Activated T-helper 2 cell treated with anti-CD3 and anti-CD28 coated beads, Interferon-gamma antibody, Interleukin-2, Interleukin-4, amounts not matched to agents 10 μg/mL and 5 μg/mL and 100 μg/mL, durations not matched to agents 14 hours and 24 hours and 36 hours (primary cell): ENCODE measurements at places on chromosomes 5 and 9. TPM values are rescaled to one million over a fixed set of nuclear protein-coding genes. Genes with fewer than 3 reads are reported as not detected.

GRCh38 chr5:109692852-109693251 is 3.1 kb downstream of the MAN2A1 start:
- peaks cover 61% of the 10 kb centered on the region for H3K4me1 ChIP-seq
- no peaks in the 10 kb centered on the region for H3K27me3 ChIP-seq
- H3K36me3 ChIP-seq: peaks cover 17% of the 10 kb centered on the region

- no peaks in the 10 kb centered on the region for H3K36me3 ChIP-seq
- DNase-seq: no peak
- no peak overlapping the region for H3K4me3 ChIP-seq
- no peaks in the 10 kb centered on the region for H3K4me1 ChIP-seq
- no peak overlapping the region for H3K27ac ChIP-seq
Observed at GRCh38 chr5:178433273-178433775, 156.9 kb downstream of the COL23A1 start.

- H3K27me3 ChIP-seq: no peaks in the 10 kb centered on the region
- DNase-seq: no peak
- H3K4me1 ChIP-seq: no peaks in the 10 kb centered on the region
Observed at GRCh38 chr5:31366941-31367340, 165.0 kb downstream of the DROSHA start.

DNA sequence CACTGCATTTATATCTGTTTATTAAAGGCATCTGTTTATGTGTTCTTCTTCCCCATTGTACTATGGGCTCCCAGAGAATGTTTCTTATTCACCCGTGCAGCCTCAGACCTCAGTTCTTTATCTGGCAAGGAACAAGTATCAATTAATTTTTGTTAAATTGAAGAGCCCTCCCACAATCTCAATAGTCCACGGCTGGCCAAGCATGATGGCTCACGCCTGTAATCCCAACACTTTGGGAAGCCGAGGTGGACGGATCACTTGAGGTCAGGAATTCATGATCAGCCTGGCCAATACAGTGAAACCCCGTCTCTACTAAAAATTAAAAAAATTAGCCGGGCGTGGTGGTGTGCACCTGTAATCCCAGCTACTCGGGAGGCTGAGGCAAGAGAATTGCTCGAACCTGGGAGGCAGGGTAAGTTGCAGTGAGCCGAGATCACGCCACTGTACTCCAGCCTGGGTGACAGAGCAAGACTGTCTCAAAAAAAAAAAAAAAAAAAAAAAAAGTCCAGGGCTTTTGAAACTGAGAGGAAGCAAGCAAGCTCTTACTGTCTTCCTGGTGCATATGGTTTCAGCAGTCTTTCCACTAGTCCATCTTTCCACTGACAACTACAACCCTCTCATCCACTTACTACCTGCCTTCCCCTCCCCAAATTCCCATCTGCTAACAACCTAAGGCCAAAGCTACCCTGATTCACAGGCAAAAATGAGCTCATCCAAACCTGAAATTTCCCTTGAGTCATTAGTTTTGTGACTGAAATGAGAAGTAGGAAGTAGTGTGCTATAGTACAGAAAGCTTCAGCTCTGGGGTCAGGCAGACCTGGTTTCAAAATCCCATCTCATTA is 2.3 kb upstream of the HK3 start:
- H3K36me3 ChIP-seq: peaks cover 45% of the 10 kb centered on the region
- no peak overlapping the region for H3K4me3 ChIP-seq
- no peak for DNase-seq
- no peaks in the 10 kb centered on the region for H3K27me3 ChIP-seq

- no peaks in the 10 kb centered on the region for H3K27me3 ChIP-seq
- H3K4me3 ChIP-seq: no peak overlapping the region
Observed at GRCh38 chr5:452978-453710, 10.2 kb downstream of the EXOC3 start.

DNA sequence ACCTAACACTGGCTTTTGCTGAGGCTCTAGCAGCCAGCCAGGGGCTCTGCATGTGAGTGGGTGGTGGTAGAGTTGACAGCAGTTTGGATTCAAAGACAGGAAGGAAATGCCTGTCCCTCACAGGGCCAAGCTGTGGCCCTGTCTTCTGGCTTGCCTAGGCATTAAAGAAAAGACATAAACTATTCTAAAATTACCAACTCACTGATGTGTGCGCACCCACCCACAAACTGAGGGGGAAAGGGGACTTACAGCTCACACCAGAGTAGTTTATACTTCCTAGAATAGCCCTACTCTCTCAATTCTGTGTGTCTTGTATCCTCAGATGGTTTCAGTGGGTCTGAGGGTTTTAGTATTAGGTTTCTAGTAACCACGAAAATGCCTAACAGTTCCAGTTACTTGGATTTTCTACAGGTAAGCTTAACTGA is 18.3 kb upstream of the IL13 start:
- H3K4me1 ChIP-seq: peaks cover 83% of the 10 kb centered on the region
- H3K27ac ChIP-seq: peak overlapping the region; percentile 82
- H3K27me3 ChIP-seq: no peaks in the 10 kb centered on the region
- no peak for DNase-seq
- peaks cover 88% of the 10 kb centered on the region for H3K36me3 ChIP-seq
- peak overlapping the region; percentile 39 for H3K4me3 ChIP-seq

DNA sequence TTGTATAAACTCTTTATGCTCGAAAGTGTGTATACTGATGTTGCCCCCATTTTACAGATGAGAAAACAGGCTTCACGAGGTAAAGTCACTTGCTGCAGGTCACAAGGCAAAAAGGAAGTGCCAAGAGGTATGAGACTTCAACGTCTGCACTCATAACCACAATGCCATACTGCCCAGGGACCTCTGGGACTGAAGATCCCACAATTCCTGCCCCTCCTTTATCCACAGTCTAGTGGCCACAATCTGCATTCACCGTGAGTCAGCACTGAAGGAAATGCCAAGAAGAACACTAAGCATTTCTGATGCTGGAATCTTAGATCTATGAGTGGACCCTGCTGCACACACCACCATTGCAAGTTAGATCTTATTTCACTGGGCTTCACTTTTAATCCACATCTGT is 37.3 kb downstream of the MED27 start:
- H3K4me1 ChIP-seq: no peaks in the 10 kb centered on the region
- H3K27ac ChIP-seq: no peak overlapping the region
- no peak for DNase-seq
- H3K4me3 ChIP-seq: no peak overlapping the region
- no peaks in the 10 kb centered on the region for H3K36me3 ChIP-seq

GRCh38 chr9:128635266-128636023 is 21.2 kb downstream of the DYNC2I2 start:
- H3K36me3 ChIP-seq: peaks cover 33% of the 10 kb centered on the region
- no peak overlapping the region for H3K4me3 ChIP-seq
- no peak overlapping the region for H3K27ac ChIP-seq

GRCh38 chr5:32326216-32326772 is 13.6 kb upstream of the MTMR12 start:
- peaks cover 3% of the 10 kb centered on the region for H3K36me3 ChIP-seq
- DNase-seq: no peak
- no peaks in the 10 kb centered on the region for H3K27me3 ChIP-seq
- H3K27ac ChIP-seq: no peak overlapping the region

DNA sequence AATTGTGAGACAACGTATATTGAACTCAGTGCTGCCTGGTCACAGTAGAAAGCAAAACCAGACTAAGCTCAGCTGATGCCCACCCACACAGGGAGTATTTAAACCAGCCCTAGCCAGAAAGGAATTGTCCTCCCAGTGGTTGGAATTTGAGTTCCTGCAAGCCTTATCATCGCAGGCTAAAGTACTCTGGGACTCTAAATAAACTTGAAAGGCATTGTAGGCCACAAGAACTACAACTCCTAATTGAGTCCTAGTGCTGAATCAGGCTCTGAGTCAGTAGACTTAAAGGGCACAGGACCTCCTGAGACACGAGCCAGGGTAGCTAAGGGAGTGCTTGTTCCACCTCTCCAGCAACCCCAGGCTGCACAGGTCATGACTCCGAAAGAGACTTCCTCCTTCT is 171.4 kb downstream of the MCTP1 start:
- no peaks in the 10 kb centered on the region for H3K4me1 ChIP-seq
- no peak overlapping the region for H3K27ac ChIP-seq
- H3K27me3 ChIP-seq: no peaks in the 10 kb centered on the region
- no peak overlapping the region for H3K4me3 ChIP-seq
- DNase-seq: no peak

- no peak for DNase-seq
- H3K27ac ChIP-seq: no peak overlapping the region
- no peaks in the 10 kb centered on the region for H3K4me1 ChIP-seq
- no peak overlapping the region for H3K4me3 ChIP-seq
Observed at GRCh38 chr9:114112325-114112724, 13.2 kb upstream of the KIF12 start.

- peak overlapping the region; percentile 25 for H3K27ac ChIP-seq
- peaks cover 82% of the 10 kb centered on the region for H3K4me1 ChIP-seq
- DNase-seq: no peak
- peaks cover 13% of the 10 kb centered on the region for H3K36me3 ChIP-seq
- H3K27me3 ChIP-seq: no peaks in the 10 kb centered on the region
Observed at GRCh38 chr9:131693651-131694597, 46.0 kb downstream of the RAPGEF1 start.

- no peaks in the 10 kb centered on the region for H3K27me3 ChIP-seq
- H3K27ac ChIP-seq: peak overlapping the region; percentile 89
- H3K4me1 ChIP-seq: peaks cover 65% of the 10 kb centered on the region
Observed at GRCh38 chr5:156922207-156922792, 40.7 kb downstream of the TIMD4 start.

The NTMT1 gene
- 58.4 and 61.5 TPM in 2 replicates for total RNA-seq

The PCDHGB5 gene
- total RNA-seq: 0.62 and 0.92 TPM in 2 replicates

The DND1 gene
- 3.2 and 3.5 TPM in 2 replicates for total RNA-seq

The SLC28A3 gene
- total RNA-seq: 0.37 and 0.55 TPM in 2 replicates

The ALDH1A1 gene
- total RNA-seq: not detected in 2 replicates

The EGFL7 gene
- total RNA-seq: 2.6 and 2.8 TPM in 2 replicates

The CD72 gene
- total RNA-seq: 11.3 and 11.4 TPM in 2 replicates
